ENCODE measurements at places on chromosomes 4 and X.

- no peak for DNase-seq
These were observed 46.3 kb downstream of the SH3KBP1 start for GRCh38 chrX:19840899-19841648.

DNA sequence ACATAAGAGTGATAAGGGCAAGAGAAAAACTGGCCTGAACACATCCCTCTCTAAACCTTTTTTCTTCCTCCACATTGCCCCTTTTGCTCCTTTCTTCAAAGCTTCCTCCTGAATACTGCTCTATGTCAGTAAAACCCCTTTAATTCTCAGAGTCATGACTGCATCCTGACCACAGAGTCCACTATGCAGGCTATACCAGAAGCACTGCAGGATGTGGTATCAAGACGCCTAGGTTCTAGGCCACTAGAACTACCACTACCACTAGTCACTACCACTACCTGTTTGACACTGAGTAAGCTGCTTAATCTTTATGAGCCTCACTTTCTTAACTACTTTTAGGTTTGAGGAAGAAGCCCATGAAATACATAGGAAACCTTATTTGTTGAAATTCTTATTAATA lies 38.7 kb downstream of the ARHGEF9 start:
- DNase-seq, result no peak

DNA sequence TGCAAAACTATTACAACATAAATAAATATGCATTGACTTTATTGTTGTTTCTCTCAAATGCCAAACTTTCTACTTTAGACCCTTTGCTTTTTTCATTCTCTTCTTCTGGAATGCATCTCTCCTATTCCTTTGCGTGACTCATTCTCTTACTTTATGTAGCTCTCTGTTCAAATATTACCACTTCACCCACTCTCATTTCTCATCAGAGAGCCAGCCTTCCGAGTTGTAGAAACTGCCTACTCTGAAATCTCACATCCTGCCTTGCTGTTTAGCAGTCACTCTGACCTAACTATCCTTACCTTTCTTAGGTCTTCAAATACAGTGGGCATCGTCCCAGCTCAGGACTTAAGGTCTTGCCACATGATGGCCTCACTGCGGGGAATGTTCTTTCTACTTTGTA lies 143.5 kb downstream of the GALNTL6 start:
- DNase-seq, result no peak

- no peak for DNase-seq
These were observed 4.3 kb upstream of the FRMPD3 start for GRCh38 chrX:107445146-107445545.

DNA sequence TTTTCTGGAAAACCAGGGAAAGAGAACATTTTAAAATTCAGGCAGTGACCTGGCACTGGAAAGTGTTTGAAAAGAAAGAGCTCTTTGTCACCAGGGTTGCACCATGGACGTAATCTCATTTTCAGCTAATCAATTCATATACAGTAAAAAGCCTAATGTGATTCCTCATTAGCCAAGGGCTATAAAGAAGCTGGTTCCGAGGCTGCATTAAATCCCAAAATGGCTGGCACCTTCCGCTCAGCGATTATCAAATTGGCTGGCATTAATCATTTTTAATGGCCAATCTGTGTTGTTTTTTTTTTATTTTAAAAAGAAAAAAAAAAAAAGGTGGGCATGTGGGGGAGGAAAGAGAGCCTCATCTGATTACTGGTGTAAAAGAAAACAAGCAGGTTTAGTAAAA lies 341.4 kb downstream of the RAB28 start:
- DNase-seq, result no peak

Data from hindlimb muscle (tissue), 1 donor.